ENCODE measurements at places on chromosomes 2 and 18.

DNA sequence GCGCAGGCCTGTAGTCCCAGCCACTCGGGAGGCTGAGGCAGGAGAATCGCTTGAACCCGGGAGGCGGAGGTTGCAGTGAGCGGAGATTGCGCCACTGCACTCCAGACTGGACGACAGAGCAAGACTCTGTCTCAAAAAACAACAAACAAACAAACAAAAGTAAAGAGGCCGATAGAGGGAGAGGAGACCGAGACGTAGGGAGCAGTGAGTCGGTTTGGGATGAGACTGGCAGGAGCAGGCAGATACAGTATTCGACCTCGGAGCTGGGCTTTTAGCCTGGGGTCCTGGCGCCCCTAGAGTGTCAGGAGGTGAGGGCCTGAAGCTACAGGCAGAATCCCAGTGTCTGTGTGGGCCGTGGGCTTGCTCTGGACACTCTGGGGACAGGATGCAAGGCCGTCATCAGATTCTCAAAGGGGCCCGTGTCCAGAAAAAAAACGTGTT lies 51.2 kb downstream of the SLC4A1AP start:
- no peak for DNase-seq

GRCh38 chr2:39313575-39313974 lies 69.8 kb upstream of the CDKL4 start:
- no peak for DNase-seq

DNA sequence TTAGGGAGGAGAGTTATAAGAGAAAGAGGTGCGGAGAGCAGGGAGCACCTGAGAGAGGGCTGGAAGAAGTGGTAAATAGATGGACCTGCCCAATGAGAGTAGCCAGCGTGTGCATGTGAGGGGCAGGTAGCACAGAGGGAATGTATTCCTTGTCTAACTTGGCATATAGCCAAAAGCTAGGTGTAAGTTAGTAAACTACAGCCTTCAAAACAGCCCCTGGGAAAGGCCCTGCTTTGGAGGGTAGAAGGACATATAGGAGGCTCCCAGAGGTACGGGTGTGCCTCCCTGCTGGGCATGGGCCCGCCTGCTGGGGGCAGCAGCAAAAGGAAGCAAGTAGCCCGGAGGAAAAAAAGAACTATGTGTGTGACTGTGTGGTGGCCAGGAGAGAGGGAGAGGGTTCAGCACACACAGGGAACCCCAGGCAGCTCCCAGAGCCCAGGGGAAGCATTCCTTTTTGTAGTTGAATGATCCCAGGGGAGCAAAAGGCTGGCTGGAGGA lies 48.0 kb downstream of the TCF7L1 start:
- no peak for DNase-seq

GRCh38 chr2:69491864-69492263 lies 54.6 kb upstream of the NFU1 start:
- no peak for DNase-seq

GRCh38 chr2:7627583-7627982 lies 710.4 kb downstream of the RNF144A start:
- no peak for DNase-seq

- no peak for DNase-seq
These were observed 247.6 kb downstream of the SLC4A3 start for GRCh38 chr2:219875036-219875435.

GRCh38 chr2:37026050-37026449 lies 58.1 kb downstream of the HEATR5B start:
- no peak for DNase-seq

DNA sequence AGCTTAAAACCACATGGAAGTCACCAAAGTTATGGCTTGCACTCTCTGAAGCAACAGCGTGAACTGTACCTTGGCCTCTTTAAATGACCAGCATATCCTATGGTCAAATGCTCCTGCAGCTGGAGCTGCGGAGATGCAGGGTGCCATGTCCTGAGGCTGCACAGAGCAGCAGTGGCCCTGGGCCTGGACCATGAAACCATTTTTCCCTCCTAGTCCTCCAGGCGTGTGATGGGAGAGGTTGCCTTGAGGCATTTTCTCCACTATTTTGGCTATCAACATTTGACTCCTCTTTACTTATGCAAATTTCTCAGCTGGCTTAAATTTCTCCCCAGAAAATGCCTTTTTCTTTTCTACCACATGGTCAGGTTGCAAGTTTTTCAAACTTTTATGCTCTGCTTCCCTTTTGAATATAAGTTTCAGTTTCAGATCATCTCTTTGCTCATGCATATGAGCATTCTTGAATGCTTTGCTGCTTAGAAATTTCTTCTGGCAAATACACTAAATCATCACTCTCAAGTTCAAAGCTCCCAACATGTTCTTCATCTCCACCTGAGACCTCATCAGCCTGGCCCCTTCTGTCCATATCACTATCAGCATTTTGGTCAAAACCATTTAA lies 82.9 kb upstream of the TMEFF2 start:
- DNase-seq = no peak

DNA sequence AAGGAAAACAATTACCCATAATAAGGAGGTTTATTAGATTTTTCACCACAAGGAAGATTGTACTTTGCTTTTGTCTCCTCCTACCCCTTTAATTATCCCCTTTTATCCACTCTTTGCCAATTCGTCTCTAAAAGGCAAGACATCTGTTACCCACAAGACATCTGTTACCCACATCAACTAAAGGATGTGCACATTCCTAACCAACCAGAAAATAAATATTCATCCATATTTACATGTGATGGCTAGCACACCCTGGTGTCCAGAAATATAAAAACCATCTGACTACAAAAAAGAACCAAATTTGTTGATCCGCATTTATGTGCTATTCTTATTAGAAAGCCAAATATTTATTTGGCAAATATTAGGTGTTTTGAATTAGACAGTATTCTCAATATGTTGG lies 35.7 kb downstream of the ACVR1C start:
- no peak for DNase-seq

GRCh38 chr2:6982934-6983589 lies 65.8 kb downstream of the RNF144A start:
- no peak for DNase-seq

DNA sequence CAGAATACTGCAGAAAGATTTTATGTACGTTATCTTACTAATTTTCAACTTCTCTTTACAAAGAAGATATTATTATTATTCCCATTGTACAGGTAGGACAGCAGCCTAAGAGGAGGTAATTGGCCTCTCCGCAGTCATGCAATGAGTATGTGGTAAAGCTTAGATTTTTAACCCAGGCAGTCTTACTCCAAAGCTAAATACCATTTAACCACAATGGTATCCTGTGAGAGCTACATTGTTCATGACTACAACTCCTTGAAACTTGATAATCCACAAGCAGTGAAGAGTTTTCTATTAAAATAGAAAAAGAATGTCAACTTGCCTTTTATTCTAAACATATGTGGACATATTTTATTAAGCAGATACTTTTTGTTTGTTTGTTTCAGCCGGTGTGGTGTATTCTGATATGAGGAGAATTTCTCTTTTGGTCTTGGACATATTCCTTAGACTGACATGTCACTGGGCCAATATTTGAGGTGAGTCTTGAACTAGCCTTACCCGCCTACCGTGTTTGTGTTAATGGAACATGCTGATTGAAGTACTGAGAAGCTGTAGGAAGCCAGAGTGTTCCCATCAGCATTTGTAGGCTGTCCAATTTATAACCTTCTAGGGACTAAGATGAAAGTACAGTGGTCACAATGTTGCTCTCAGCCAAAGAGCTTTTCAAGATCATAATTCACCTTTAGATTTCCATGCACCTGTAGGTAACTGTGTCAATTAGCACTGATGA lies 293.9 kb upstream of the DCC start:
- no peak for DNase-seq

DNA sequence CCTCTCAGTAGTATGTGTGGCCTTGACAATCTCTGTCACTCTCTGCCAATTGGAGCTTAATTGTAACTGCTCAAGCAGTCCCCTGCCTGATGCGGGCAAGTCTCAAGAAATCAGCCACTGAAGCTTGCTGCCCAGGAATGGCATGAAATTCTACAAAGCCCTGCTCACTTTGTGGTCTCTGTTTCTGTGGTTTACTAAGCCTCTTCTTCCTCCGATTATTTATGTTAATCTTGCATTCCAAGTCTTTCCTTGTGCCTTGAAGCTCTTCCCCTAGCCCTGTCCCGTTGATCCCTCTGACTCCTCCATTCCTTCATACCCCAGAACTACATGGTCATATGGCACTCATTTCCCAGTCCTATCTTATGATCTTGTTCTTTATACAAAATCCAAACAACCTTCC lies 489.3 kb upstream of the CHST9 start:
- DNase-seq = no peak

DNA sequence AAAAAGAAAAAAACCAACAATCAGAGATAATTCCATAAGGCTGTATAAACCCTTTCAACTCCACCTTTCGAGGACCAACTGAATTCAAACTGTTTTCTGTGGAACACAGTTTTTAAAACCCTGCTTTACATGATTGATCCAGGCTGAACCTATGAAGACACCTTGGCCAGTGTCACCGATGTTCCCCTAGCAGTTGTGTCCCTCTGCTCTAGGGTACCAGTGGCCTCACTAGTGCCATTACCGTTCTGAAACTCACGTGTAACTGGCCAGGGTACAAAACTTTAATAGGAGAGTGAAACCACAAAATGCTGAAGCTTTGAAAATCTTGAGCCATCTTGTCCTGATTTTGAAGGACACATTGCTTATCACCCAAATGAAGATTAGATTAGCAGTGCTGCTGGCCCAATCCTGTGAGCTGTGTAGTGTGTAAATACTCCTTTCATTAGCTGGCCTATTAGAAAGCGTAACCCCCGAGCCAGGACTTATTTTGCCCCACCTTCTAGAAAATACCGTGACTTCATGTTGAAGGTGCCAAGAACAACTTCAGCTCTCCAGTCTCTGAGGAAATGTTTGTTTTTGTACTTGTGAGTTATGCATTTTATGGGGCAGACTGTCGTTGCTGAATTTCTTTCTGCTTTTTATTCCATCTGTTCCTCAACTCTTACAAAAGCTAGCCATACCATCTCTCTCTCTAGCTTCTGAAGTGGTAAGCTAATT lies 147.8 kb upstream of the MAP3K20 start:
- DNase-seq = no peak

- DNase-seq = no peak
These were observed 201.1 kb downstream of the SMAD2 start for GRCh38 chr18:47729356-47729755.

- no peak for DNase-seq
These were observed 25.3 kb upstream of the TNS1 start for GRCh38 chr2:218028189-218028495.

DNA sequence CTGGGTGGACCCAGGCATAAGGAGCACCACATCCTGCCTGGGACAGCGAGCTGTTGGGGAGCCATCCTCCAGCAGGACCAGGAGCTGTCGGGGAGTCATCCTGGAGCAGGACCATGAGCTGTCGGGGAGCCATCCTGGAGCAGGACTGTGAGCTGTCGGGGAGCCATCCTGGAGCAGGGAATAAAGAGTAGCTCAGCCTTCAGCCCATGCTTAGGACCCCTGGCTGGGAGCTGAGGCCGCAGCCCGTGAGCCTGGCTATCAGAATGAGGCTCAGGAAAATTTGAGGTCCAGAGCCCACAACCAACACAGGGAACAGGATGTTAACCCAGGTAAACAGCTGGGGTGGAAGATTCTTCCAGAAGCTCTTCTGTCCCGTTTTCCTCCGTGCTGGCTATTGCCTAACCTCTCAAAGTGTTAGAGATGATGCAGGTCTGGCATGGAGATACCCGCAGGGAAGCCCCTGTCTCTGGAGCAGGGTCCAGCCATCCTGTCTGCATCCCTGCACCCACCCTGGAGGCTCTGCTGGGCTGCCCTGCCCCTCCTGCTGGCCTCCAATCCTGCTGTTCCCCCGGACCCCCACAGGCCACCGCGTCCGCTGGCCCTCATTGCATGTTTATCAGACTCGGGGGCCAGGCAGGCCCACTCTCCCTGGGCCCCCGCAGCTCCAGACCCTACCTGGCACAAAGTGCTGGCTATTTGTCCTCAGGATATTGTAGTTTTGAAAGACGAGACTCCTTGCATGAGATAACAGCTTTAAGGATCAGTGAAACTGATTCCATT lies 243.5 kb upstream of the MYT1L start:
- no peak for DNase-seq

DNA sequence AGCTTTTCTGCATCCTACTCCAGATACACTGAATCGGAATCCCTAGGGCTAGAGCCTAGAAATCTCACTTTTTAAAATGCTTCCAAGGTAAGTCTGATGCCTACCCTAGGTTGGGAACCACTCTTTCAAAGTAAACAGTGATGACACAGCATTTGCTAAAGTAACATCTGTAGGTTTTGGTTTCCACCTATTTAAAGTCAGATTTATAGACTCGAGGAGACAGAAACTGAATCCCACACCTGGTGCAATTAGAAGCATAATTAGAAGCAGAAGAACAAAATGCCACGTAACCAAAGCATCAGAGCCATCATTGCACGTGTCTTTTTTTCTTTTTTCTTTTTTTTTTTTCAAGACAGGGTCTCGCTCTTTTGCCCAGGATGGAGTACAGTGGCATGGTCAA lies 40.9 kb downstream of the PDK1 start:
- no peak for DNase-seq

Measured in D721Med (cell line).